AG09309 (cell line): ENCODE measurements at places on chromosomes 12 and 14.

DNA sequence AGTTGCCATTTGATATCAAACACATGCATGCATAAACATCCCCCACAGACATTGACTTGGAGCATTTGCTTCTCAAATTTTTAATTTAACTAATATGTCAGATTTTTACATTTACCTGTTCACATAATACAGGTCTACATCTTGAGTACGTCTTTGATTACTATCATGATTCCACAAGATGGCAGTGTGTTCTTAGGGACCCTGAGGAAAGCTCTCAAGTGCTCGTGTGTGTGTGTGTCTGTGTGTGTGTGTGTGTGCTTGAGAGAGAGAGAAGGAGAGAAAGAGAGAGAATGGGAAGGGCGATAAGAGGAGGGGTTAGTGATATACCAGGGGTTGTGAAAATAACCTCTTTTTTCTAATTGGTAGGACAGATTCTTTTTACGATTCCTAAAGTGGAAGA is 167.1 kb upstream of the OR4E1 start:
- DNase-seq, result no peak

DNA sequence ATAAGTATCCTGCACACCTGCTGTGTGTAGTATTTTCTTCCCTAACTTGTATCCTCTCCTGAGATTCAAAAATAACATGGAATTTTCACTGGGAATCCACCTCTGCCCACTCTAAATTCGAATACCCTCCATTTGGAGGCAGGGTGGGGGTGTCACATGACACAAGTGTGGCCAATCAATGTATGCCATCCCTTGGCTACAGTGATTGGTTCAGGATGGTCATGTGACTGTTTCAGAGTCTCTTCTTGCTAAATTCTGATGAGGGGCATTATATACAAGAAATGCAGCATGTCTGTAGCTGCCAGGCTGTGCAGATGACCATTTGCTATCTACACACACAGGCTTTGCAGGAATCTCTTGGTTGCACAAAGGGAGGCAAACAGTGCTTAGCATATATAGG is 86.8 kb upstream of the TMEM132C start:
- DNase-seq, result no peak

- DNase-seq, result no peak
Measured at GRCh38 chr12:64085996-64086395, 136.1 kb downstream of the KICS2 start.

DNA sequence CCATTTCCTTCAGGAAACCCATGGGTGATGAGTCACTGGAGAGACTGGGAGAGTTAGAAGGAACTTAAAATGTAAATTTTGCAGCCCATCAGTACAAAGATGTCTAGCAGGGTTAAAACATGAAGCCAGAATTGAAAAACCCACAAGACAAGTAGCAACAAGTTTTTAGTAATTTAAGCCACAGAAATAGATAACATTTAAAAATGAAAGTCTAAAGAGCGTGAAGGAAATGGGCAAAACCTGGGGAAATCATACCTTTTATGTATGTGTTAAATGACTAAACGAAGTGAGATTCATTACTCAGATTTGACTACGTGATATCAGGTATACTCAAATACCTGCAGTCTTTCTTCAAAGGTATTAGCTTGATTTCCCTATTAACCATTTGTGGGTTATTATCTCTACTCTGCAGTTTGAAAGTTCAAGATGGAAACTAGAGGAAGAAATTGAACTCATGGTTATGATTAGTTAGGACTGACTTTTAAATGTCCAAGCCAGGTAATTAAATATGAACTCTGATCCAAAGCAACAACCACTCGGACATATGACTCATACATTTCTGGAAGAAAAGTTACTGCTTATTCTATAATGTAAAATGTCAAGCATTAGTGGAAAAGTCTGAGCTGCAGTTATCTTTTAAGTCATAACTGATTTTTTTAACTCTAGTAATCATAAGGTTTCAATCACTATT is 84.1 kb downstream of the ITPR2 start:
- DNase-seq, result peak; percentile 8

DNA sequence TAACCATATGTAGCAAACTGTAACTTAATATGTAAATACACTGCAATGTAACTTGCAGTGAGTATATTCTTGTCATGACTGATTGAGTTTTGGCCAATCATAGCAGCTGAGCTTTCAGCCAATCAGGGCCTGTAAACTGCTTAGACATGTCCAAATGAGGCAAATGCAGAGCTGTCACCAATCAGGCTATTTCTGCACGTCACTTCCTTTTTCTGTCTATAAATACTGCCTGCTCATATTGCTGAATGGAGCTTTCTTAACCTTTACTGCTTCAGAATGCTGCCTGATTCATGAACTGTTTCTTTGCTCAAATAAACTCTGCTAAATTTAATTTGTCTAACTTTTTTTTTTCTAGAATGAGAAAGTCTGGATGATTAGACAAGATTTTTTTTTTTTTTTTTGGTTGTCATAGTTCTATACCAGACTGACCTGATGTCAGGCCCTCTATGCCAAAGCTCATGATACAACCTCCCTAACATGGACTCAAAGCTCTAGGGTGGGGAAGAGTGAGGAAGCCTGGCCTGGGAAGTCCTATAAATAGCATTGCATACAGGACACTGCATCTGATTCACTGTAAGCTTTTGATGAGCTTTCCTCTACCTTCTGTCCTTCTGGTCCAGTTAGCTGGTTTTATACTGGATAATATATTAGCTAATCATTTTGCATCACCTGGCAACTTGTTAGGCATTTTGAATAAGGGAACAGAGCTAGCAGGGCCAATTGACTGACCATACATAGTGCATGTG is 12.0 kb downstream of the MGP start:
- DNase-seq, result no peak

- no peak for DNase-seq
Measured at GRCh38 chr12:1858456-1858855, 38.1 kb downstream of the LRTM2 start.

GRCh38 chr12:9367201-9367600 is 159.0 kb upstream of the PZP start:
- DNase-seq, result no peak

- no peak for DNase-seq
Measured at GRCh38 chr12:12745576-12746211, 28.5 kb downstream of the CDKN1B start.

DNA sequence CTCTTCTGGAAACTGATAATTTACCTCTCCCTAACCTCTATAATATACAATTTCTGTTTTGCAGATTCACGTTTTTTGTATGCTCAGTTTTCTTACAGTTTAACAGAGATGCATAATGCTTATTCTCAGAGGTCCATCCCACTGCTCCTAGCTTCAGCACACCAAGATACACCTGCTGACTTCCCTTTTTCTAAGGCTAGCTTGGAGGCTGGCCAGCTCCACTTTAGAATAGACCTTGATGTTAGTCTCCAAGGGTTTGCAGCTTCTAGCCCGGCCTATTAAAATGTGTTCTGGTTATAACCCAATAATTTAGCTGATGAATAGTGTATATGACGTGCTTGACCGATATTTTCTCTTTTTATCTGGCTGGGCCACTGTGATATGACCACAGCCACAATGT is 261.2 kb downstream of the EGLN3 start:
- no peak for DNase-seq

DNA sequence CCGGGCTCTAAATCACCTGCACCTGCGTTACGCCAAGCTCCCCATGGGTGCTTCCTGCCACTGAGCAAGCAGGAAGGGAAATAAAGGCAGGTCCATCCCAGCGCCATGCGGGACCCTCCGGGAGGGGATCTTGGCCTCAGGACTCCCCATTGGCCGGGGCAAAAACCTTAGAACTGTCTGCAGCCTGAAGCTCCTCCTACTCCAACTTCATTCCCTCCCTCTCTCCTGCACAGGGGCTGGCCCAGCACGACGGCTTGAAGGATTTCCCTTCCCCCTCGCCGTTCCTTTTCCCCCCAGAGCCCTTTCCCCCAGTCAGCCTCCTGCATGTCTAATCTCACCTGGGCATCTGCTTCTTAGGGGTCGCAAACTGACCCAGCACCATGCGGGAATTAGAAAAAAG is 137.2 kb upstream of the NCOR2 start:
- no peak for DNase-seq

GRCh38 chr12:79900199-79900598 is 34.7 kb downstream of the PPP1R12A start:
- no peak for DNase-seq

DNA sequence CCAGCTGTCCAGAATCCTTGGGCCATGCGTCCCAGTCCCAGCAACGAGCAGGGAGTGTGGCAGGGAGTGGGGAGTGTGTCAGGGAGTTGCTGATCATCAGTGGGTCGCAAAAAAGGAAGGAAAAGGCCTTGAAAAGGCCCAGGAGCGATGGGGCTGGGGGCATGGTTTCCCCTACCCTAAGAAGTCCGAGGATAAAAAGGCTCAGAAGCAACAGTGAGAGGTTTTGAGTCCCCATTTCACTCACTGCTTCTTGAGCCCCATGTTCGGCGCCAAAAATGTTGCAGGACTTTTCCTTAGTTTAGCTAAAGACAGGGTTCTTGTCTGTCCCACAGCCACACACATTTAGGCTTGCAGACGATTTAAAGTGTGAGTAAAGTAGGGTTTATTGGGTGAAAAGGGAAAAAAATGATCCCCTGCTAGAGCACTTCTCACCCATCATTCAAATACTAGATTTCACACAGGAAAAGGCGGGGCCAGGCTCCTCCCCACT is 189.5 kb downstream of the KCNC2 start:
- DNase-seq, result no peak
